NCI-H2171 (cell line): ENCODE measurements at places on chromosomes 2 and 18.

- no peak for DNase-seq
Measured at GRCh38 chr2:70778676-70779075, 10.7 kb upstream of the ADD2 start.

- DNase-seq, result no peak
Measured at GRCh38 chr18:59231114-59231513, 11.2 kb downstream of the GRP start.

DNA sequence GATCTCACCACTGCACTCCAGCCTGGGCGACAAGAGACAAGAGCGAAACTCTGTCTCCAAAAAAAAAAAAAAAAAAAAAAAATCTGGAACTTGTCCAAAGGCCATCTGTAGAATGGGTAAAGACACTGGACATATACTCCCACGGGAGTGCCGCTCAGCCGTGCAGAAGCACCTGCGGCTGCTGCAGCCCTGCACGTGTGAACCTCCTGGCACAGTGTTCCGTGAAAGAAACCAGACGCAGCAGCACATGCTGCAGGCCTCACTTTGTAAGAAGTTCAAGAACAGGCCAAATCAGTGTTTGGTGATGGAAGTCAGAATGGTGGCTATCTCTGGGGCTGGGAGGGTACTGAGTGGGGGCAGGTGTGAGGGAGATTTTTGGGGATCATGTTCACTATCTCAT is 6.5 kb downstream of the CHRND start:
- peak; percentile 52 for DNase-seq

- DNase-seq, result peak; percentile 70
Measured at GRCh38 chr18:8615397-8616027, 6.3 kb downstream of the RAB12 start.

- no peak for DNase-seq
Measured at GRCh38 chr2:241794250-241794823, 14.7 kb upstream of the NEU4 start.

DNA sequence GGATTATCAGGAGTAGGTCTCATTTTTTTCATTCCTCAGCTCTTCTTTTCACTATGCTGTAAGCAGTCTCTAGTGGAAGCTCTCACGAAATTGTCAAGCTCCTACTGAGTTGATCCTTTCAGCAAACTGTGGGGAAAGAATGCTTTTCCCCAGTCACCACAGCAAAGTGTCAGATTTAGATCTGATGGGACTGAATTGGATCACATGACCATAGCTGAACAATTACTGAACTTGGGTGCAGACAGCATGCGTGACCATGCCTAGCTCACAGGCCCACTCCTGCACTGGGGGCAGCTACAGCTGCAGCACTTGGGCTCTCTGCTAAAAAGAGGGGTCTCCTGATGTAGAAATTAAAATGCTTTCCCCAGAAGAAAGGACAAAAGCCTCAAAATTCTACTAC is 3.1 kb downstream of the ARHGAP15 start:
- DNase-seq, result no peak

GRCh38 chr2:70738159-70738558 is 29.8 kb downstream of the ADD2 start:
- no peak for DNase-seq

DNA sequence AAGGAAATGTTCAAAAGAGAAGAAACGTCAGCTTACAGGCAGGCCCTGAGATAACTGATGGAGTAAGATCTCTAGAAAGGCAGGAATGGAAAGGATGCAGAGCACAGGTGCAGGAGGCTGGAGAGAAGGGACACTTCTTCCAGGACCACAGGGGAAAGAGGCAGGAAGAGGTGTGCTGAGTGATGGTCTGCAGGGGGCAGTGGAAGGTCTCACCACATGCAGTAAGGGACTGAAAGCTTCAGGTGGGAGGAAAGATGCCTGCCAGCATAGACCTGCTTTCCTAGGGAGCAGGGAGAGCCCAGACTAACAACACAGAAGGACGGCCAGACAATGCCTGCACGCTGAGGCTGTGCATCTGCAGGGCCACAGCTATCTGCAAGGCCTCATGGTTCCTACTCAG is 156.8 kb downstream of the L3MBTL4 start:
- no peak for DNase-seq

DNA sequence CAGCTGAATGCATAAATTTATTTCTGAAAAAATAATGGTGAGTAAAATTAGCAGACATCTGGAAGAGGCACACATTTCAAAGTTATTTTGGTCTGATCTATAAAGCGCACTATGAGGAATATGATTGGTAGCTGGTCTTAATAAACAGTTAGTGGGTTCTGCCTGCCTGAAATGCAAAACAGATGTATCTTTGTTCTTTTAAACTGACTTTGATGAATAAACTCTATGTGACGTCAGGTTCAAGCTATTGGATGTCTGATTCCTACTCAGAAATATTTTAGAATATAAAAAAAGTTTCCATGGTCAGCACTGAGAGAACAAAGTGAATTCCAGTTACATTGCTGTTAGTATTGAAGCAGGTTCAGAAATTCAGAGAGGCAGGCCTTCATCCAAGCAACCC is 136.4 kb downstream of the TPGS2 start:
- DNase-seq, result no peak

GRCh38 chr2:229257985-229258384 is 13.1 kb downstream of the PID1 start:
- no peak for DNase-seq

GRCh38 chr18:42893977-42894376 is 221.5 kb downstream of the RIT2 start:
- no peak for DNase-seq

DNA sequence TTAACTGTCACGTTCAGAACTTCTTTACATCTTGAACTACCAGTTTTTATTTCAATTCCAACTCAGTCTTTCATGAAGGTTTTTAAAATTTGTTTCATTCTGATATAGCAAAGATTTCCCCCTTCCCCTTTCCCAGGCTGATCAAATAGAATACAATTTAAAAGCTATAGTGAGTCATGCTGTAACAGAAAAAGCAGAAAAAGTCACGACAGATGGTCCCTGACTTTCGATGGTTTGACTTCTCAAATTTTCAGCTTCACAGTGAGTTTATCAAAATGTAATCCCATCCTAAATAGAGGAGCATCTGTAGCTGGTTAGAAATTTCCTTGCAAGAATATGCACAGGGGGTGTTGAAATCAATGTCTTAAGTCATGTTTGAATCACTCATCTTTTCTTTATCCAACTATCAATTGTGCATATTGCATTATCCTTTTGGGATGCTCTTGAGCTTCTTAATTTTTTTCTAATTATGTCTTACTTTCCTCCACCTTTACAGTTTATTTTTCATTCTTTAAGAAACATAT is 500.3 kb downstream of the LRP1B start:
- peak; percentile 4 for DNase-seq

DNA sequence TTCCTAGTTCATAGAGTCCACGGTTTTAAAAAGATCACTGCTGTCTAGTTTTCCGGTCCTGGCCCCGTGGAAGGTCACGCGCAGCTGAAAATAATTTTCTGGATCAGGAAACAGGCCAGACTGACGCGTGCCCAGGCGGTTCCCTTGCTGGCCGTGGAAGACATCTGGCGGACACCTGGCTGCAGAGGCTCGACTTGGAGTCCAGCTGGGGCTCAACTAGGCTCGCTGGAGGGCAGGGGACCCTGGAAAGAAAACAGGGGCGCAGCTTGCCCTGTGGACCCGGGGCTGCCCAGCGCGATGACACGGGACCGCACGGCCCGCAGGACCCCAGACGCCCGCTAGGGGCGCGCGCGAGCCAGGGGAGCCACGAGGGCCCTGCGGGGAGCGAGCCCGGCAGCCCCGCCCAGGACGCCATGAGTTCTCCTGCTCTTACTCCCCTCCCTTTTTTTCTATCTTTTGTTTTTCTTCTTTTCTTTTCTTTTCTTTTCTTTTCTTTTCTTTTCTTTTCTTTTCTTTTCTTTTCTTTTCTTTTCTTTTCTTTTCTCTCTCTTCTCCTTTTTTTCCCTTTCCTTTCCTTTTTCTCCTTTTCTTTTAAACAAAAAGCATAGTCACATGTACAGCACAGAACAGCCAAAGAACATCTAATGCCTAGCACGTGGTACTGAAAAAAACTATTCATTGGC is 43.2 kb upstream of the UBE2F start:
- DNase-seq, result peak; percentile 42

DNA sequence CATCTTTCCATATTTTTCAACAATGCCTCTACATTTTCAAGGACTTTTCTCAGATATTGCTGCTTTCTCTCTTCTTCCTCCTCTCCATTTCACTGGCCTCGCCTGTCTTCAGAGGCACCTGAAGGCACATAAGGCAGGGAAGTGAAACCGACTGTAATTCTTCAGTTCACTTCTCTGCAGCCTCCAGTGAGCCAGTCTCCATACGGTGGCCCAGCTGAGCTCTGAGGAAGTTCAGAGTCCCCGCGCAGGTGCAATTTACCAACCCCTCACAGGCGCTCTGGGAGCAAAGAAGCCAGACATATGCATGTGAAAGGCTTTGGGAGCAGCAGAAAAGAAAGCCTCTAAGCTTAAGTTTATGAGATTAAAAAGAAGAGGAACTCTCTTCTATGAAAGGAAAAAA is 12.4 kb downstream of the KLHL14 start:
- DNase-seq, result no peak

GRCh38 chr2:152198499-152198898 is 22.9 kb upstream of the STAM2 start:
- no peak for DNase-seq

- DNase-seq, result no peak
Measured at GRCh38 chr2:205701509-205701908, 19.2 kb downstream of the NRP2 start.

GRCh38 chr18:51726614-51727013 is 529.1 kb upstream of the MEX3C start:
- no peak for DNase-seq

GRCh38 chr2:235639428-235639773 is 145.6 kb downstream of the AGAP1 start:
- DNase-seq, result no peak

- DNase-seq, result no peak
Measured at GRCh38 chr18:35075132-35075531, 33.9 kb downstream of the MAPRE2 start.

DNA sequence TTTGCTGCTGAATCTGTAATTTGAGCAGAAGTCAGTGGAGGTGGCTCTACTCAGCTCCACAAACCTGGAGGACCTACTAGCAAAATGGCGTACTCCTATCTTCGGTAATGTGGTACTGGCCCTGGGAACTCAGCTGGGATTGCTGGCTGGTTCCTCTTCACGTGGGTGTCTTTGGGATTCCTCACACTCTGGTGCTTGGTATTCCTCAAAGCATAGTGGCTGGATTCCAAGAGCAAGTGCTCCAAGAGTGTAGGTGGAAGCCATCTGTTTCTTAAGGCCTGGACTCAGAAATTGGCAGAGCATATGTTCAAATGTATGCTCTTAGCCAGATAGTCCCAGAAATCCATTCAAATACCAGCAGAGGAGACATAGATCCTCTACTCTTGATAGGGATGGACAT is 281.9 kb upstream of the CDH7 start:
- peak; percentile 91 for DNase-seq

DNA sequence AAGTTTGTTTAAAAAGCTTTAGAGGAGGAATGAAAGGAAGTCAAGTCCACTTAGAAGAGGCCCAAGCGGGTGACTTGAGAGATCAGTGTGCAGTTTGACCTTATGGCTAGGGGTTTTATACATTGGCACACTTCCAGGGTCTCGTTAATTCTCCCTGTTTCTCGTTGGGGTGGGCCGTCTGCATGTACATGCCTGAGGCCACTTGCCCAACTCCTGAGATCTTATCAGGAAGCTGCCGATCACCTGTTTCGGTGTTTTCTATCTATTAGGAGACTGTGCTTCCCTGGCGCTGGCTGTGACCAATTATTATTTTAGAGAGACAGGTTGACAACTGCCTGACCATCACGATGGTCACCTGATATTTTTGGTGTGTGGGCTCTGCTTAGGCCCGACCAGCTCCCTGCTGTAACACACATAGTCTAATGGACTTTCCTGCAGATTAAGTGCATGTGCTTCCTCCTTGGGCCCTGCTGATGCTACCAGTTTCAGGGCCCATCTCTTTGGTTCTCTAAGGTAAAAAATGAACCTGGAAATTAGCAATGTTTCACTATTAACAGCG is 31.0 kb upstream of the MSH6 start:
- DNase-seq, result no peak

DNA sequence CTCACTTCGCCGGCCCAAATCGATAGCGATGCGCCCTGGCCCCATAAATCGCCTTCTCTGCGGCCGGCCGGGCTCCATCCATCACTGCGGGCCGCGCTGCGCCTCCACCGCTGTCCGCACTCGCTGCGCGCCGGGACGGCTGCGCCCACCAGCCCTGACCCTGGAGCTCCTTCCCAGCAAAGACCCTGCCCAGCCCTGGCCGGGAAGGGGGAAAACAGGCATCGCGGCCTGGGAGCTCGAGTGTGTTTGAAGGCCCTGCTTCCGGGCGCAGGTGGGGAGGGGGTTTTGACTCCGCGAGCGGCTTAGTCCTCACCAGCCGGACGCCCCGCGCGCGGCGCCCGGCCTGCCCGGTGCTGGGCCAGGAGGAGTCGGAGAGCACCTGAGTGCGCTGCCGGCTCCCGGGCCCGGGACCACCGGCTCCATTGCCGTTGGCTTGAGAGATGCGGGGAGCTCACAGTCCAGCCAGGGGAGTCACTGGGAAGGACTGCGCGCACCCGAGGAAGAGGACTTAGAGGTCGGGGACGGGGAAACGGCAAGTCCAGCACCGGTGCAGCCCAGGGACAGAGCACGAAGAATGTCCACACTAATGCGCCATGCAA is 1.1 kb downstream of the PAX8 start:
- DNase-seq, result no peak

DNA sequence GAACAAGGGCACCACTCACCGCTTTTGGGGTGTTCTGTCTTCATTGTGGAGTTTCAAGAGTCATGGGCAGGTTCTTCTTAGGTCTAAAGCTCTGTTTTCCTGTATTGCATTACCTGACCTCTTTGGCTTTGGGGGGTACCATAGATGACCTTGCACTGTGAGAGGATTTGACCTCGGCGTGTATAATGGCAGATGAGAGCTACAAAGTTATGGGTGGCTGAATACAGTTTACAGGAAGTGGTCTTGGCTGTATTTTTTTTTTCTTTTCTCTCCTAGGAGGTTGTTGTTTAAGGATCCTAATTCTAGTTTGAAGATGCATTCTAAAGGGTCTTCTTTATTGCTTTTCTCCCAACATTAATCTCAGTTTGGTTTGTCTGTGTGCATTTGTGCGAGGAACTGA is 11.5 kb downstream of the GAL3ST2 start:
- DNase-seq, result no peak

- DNase-seq, result no peak
Measured at GRCh38 chr2:155308367-155309009, 610.0 kb downstream of the KCNJ3 start.

- DNase-seq, result no peak
Measured at GRCh38 chr2:129782633-129782990, 196.9 kb upstream of the RAB6C start.

DNA sequence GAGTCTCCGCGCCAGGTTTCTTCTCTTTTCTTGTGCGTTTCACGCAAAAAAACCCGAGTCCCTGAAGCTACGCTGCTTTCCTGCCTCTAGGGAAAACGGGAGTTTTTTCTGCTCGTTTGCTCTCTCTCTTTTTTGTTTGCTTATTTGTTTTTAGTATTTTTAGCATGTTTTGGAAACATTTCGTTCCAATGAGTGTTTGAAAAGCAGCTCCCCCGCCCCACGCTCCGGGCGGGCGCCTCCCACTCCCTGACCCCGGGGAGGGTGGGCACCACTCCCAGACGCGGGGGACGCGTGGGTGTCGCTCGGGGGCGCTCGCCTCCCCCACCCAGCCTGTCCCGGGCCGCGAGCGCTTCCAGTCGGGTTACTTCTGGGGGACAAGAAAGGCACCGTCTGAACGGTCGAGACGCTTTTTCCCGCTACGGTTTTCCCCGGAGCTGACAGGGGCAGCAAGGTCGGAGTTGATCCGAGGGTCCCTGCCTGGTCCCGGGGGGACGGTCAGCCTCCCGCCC is 446 bp upstream of the EFHD1 start:
- DNase-seq, result no peak
